ENCODE measurements at places on chromosomes 4 and X.

DNA sequence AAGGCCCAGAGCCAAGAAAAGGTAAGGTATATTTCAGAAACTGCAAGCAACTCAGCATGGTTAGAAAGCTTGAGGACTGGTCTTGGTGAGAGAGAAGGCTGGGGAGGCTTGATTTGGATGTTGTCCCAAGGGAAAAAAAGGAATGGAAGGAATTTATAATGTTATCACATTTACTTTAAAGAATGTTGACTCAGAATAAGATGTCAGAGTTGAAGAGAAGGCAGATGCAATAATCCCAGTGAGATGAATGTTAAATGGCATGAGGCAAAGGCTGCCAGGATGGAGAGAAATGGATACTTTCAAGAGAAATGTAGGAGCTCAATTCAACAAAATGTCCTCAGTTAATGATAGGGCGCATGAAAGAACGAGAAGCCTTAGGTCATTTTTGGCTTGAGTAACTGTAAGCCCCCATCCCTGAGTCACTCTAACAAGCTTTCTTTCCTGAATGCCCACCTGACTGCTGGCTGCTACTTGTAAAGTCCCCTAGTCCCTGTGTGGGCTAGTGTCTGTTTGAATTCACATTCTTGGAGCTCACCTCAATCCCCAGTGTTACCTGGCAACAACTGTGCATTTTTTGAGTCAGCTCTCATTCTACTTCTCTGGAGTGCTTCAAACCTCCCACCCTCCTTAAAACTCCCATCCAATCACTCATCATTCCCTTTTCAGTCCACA lies 103.0 kb upstream of the TAPT1 start:
- peak; percentile 4 for DNase-seq

DNA sequence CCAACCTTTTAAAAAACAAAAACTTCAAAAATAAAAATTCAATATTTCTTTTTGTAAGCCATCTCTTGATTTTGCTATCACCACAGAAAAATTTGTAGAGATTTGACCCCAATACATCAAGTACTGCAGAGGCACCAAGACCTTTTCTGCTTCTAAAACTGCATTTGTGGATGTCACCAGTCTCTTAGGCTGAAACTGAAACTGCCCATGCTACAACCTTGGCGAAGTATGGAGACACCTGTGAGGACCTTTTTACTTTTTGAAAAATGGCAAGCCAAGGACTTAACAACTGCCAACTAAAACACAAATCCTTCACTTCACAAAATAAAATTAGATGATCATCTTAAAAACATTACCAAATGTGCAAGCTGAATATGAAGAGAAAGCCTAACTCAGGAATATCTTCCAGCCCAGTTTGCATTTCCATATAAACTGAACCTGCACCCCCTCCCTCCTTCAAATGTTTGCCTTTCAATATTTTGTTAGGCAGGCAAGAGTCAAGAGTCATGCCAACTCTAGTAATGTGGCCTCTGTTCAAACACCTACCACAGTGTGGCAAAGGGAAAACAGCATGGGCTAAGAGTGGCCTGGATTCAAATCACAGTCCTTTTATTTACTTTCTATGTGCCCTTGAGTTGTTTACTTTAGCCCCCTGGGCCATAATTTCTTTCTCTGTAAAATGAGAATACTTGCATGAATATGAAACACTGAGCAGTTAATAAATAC lies 389.4 kb downstream of the OPHN1 start:
- DNase-seq: no peak

- DNase-seq: no peak
These were observed 45.7 kb upstream of the NDST4 start for GRCh38 chr4:115159141-115159540.

DNA sequence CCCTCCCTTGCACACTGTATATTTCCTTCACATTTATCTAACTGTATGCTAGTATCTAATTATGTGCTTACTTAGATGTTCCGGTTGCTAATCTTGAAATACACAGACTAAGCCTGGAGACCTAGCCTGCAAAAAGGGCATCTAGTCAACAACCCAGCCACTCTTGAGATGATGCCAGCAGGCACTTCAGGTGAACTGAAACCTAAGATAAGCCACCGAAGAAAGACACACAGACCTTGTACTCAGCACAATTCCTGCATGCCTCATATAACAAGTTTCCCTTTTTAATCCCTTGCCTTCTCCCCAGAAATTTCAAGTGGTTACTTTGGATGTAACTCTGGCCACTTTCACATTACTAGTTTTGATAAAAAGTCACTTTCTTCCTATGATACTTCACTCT lies 2506.6 kb downstream of the ARAP2 start:
- DNase-seq: no peak

GRCh38 chrX:15745179-15745578 lies 7.1 kb downstream of the CA5B start:
- no peak for DNase-seq

- DNase-seq: no peak
These were observed at the start of gene NEK1 for GRCh38 chr4:169611991-169612870. Gene NEK1, minus strand, starts transcription at chr4:169612583. Its CDS starts 9,953 bp downstream, at chr4:169602630.

GRCh38 chrX:40003428-40004245 lies 94.1 kb downstream of the BCOR start:
- no peak for DNase-seq

GRCh38 chr4:8308856-8309771 lies 39.6 kb downstream of the HTRA3 start:
- DNase-seq: no peak

GRCh38 chr4:113223001-113223400 lies 173.5 kb downstream of the ANK2 start:
- no peak for DNase-seq

GRCh38 chr4:12723849-12724447 lies 760.2 kb downstream of the RAB28 start:
- DNase-seq: no peak

DNA sequence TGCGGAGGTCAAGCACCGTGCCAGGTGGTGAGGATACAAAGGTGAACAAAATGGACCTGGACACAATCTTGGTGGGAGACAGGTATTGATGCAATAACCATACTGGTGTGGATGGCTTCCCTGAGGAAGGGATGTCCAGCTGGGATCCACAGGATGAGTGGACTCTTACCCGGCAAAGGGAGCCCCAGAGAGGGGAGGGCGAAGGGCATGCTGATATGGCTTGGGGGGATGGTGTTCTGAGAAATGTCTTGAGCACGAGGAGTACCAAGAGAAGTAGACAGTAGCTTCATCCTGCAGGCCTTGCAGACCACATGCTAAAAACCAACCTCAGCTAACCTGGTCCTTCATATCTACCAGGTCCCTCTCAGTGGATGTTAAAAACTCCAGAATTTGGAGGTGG lies 220.8 kb downstream of the NWD2 start:
- DNase-seq: no peak

DNA sequence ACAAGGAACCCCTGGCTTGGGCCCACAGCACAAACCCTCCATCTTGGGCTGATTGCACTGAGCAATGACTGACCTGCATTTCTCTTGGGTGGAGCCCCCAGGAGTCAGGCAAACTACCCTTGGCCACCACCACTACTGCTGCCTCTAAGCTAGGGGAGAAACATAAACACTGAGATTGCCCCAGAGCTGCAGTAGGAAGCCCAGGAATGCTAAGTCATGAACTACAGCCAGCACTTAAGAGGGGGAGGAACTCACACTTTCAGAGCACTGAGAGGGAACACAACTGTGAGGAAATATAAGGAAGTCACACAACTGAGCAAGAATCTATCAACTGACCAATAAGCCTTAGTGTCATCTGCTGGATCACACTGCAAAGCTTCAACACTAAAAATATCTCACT lies 111.6 kb upstream of the PPP3CA start:
- DNase-seq: no peak

GRCh38 chr4:174066611-174067205 lies 216.8 kb downstream of the FBXO8 start:
- no peak for DNase-seq

- DNase-seq: peak; percentile 63
These were observed 31.0 kb upstream of the PDE5A start for GRCh38 chr4:119659576-119659975.

DNA sequence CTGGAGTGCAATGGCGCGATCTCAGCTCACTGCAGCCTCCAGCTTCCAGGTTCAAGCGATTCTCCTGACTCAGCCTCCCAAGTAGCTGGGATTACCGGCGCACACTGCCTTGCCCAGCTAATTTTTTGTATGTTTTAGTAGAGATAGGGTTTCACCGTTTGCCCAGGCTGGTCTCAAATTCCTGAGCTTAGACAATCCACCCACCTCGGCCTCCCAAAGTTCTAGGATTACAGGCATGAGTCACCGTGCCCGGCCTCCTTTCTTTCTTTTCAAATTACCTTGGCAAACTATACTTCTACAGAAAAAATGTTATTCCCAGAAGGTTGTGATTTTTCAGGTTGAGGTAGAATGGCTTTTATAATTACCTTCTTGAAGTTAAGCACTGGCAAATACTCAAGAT lies 321.9 kb upstream of the PRPS2 start:
- no peak for DNase-seq

DNA sequence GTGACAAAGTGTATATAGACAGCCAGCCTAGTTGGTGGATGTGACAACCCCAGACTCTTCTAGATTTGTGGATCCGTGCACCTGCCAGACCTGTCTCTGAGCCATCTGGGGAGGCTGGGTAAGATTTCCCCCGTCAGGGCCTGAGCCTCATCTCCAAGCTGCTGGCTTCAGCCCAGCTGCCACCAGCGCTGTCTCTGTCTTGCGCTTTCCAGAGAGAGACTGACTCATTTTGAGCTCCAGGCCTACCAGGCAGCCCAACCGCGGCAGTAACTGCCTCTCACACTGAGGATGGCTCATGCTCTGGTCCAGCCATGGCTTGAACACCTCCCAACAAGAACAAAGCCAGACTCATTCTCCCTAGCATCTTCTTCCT lies 26.4 kb downstream of the NOP14 start:
- no peak for DNase-seq

DNA sequence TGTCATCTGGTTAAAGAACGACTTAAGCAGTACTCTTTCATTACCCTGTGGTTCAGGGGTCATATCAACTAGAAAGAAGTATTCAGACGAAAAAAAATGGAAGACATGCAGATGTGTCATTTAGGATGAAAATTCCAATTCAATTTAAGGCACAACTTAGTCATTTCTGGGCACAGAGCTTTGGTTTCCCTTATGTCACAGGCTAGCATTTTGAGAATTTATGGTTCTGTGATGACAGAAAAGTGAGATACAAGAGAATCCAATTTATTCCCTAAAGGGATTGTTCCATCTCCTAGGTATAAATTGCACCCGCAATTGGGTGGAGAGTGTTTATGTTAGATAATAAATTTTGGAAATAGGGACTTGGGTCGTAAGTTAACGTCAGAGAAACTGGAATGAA lies 306.6 kb downstream of the STK32B start:
- DNase-seq: no peak

DNA sequence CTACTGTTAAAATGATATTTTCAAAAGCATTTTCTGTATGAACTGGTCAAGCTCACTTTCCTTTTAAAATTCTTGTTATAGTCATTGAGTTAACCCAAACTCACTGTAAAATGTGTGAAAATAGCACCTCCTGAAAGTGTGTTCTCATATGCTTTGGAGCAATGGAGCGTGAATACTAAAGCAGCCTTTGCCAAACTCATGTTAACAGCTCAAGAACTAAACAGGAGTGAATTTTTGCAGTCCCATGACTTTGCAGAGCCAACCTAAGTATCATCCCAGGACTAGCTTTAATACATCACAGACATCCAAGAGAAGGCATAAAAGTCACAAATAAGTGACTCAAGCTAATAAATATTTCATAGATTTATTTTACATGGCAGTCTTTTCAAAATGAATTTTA lies 2.3 kb downstream of the AMMECR1 start:
- DNase-seq: no peak

DNA sequence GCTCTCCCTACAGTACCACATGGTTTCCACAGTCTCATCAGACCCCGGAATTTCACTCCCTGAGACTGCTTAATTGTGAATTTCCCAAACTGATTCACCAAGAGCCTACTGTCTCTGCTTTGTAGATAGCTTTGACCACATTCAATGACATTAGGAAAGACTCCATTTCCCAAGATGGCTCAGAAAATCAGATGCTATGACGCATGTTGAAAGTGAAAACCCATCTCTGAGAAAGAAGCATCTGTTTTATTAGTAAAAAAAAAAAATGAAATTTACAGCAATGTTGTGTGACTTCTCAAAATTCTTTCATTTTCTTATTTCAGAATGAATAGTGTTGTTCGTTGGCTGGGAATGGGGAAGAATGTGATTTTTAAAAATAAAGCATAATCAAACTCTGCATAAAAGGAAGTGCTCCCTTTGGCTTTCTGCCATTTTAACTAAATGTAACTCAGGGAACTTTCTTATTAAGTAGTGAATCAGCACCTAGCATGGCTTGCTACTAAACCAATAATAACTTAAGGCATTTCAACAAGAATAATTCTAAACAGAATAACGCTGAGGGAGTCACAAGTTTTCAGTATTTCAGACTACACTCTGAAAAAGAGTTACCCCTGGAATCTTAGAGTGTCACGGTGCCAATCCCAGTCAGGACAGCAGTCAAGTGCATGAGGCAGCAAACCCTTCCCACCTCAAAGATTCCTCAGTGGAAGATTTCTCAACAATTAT lies 97.4 kb upstream of the MYOZ2 start:
- no peak for DNase-seq

GRCh38 chr4:43496188-43496587 lies 603.7 kb downstream of the GRXCR1 start:
- DNase-seq: no peak

GRCh38 chrX:55005256-55005655 lies 5.1 kb downstream of the APEX2 start:
- DNase-seq: no peak

DNA sequence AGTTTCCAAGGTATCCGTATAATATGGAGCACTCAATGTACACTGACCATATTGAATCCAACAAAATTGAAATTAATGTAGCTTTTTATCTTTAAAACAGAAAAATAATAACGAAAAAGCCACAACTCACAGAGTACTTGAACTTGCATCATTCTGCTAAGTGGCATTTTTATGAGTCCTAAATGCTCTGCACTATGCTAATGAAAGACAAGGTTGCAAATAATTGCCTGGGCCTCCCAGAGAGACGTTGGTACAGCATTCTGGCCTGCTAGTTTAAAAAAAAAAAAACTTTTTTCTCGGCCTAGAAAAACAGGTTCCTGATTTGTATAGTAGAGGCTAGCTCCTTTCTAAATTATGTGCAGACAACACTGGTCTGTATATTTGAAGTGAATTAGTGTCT lies 4.3 kb upstream of the FAM9B start:
- no peak for DNase-seq

DNA sequence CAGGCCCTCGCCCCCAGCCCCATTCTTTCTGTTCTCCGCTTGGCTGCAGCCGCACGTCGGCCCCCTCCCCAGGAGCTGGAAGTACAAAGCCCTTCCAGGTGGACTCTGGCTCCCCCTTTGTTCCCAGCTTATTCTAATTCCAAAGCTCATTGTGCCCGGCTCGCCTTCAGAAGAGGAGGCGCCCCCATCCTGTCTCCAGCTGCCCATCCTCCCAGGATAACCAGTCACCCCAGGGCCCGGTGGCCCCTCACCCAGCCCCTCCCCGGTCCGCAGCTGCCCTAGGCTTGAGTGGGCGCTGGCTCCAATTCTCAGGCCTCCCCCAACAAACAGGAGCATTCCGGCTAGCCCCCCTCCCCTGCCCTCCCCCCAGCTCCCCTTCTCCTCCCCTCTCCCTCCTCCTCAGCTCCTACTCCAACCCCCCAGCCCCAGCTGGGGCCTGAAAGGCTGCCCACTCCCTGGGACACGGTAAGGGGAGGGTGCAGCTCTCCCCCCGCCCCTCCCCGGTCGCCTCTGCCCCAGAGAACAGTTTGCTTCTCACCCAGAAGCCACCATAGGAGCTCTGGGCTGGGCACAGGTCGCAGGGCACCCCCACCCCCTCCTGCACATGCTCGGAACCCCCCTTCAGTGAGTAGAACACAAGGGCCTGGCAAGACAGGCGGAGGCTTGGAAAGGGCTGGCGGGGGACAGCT lies 3.1 kb upstream of the SLC6A8 start:
- DNase-seq: no peak

Data from AG04449 (cell line).